ENCODE measurements at places on chromosomes 1 and 21.

- DNase-seq, result no peak
Measured at GRCh38 chr1:37143800-37144199, 109.5 kb upstream of the GRIK3 start.

- DNase-seq, result no peak
Measured at GRCh38 chr1:70071601-70072000, 133.8 kb downstream of the LRRC40 start.

DNA sequence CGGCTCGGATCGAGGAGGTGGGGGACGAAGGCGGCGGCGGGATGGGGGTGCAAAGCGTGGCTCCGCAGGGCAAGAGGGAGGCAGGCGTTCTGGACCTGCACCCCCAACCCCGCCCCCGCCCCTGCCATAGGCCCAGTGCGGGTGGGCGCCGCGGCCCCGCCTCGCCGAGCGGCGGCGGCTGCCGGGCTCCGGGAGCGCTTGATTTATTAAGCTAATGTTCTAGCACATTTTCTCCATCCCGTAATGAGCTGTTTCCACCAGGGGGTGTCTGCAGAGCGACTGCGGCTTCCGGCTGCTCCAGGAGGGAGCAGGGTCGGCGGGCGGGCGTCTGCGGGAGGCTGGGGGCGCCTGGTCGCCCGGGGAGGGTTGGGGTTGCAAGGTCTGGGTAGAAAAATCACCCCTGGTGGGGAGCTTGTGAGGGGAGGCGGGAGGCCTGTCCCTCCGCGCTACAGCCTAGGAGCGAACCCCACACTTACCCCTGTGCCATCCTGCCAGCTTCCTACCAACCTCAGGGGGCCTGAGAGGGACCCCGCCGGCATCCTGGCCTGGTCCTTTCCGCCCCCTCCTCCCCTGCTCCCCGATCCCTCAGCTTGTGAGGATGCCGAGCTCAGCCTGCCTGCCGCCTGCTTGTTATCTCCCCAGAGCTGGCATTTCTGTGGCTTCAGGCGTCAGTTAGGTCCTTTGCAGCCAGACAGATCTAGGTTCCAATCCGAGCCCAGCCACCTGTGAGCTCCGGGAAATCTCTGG, 48.5 kb upstream of the ACOT11 start:
- no peak for DNase-seq

GRCh38 chr21:19368944-19369343, 965.4 kb upstream of the TMPRSS15 start:
- DNase-seq, result no peak

GRCh38 chr1:20368866-20369470, 78.3 kb downstream of the VWA5B1 start:
- no peak for DNase-seq

DNA sequence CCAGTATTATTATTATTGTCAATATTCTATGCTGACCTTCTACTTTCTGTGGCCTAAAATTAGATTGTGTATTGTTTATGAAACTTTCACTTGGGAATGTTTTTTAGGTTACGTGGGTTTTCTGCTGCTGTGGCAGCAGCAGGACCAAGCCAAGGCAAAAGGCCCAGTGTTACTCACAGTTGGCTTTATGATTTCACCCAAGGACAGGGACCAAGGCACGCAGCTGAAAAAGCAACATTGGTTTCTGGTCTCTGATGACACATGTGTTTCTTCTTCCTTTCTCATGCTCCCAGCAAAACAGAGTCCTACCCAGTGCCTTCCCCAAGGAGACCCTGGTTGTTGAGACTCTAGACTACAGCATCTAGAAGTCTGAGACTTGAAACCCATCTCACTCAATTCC, 413.7 kb downstream of the SETD4 start:
- DNase-seq, result no peak

DNA sequence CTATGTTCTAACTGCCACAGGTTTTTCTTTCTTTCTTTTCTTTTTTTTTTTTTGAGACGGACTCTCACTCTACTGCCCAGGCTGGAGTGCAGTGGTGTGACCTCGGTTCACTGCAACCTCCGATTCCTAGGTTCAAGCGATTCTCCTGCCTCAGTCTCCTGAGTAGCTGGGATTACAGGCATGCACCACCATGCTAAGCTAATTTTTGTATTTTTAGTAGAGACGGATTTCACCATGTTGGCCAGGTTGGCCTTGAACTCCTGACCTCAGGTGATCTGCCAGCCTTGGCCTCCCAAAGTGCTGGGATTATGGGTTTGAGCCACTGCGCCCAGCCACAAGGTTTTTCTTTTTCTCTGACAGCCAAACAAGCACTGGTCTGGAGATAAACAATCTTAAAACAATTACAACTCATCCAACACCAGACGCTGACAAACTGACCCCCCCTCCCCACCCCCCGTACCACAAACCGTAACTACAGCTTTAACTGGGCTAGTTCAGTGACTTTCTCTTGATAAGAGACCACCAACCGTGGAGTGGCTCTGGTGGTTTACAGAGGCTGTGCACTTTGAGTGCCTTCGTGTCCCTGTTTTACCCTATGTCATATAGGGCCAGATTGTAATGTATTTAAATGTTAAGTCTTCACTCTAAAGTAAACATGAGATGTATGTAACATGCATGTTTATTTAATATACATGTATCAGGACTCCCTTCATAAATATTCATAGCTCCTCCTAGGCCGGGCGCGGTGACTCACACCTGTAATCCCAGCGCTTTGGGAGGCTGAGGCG, 19.5 kb upstream of the PUM1 start:
- no peak for DNase-seq

GRCh38 chr21:32819694-32820093, 48.1 kb upstream of the PAXBP1 start:
- no peak for DNase-seq

DNA sequence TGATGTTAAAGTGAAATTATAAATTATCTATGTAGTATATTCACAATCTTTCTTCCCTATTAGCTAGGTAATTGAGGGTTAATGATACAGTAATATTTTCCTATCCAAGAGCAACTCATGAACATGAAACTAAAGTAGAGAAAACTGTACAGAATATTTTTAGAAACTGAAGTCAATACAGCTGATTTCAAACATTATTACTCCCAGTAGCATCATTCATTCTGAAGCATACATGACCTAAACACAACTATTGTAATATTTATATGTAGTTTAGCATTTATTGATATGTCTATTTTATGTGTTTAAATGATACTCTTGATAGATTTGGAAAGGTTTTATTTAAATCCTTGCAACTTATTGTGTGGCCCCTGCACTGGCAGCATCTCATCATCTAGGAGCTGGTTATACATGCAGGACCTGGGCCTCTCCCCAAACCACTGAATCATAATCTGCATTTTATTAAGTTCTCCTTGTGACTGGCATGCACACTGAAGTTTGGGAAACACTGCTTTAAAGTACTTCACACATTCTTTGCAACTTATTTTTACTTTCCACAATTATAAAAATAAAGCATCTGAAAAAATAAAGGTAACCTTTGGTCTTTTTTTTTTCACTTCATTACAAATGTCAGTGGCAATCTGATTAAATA, 199.9 kb downstream of the LRRC40 start:
- DNase-seq, result no peak

- peak; percentile 45 for DNase-seq
Measured at GRCh38 chr21:38898422-38899096, 92.8 kb downstream of the ETS2 start.

GRCh38 chr1:3058263-3059030, 10.6 kb upstream of the PRDM16 start:
- no peak for DNase-seq

DNA sequence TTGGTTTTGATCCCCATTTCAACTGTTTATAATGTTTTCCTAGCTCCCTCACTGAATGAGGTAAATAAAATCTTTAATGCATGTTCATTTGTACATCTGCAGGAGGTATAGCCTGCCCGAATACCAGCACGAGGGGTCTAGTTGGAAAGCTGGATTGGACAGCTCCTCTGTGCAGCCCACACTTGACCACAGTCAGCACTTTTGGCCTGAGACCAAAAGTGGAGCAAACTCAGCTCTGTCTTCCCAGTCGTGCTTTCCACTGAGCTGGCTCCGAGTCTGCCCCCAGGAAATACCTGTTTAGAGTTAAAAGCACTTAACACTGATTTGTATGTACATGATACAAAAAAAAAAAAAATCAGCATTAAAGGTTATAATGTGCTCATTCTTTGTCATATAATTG, 224.4 kb downstream of the DSCAM start:
- DNase-seq, result no peak

DNA sequence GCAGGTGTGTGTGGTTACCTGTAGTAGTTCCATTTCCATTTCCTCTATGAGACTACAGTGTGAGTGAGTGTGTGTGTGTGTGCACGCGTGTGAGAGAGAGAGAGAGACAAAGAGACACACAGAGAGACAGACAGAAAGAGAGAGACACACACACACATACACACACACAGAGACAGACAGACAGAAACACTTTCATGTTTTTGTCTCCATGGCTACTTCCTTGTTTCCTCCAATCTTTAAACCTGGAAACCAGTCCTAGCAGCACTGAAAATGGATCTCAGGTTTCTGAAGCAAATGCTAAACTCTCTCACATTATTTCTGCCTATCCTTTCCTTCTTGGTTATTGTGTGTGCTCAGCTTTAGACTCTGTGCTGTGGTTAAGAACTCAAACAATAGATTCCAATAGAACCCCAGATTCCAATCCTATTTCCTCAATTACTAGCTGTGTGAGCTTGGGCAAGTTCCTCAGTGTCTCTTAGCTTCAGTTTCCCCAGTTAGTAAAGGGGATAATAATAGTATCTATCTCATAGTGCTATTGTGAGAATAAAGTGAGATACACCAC, 22.4 kb upstream of the ABCD3 start:
- no peak for DNase-seq

- no peak for DNase-seq
Measured at GRCh38 chr1:22805672-22806038, 95.0 kb downstream of the EPHB2 start.

GRCh38 chr1:212737559-212737958, 37.9 kb upstream of the BATF3 start:
- no peak for DNase-seq

GRCh38 chr1:160489513-160490261, 33.4 kb downstream of the SLAMF6 start:
- DNase-seq, result no peak

DNA sequence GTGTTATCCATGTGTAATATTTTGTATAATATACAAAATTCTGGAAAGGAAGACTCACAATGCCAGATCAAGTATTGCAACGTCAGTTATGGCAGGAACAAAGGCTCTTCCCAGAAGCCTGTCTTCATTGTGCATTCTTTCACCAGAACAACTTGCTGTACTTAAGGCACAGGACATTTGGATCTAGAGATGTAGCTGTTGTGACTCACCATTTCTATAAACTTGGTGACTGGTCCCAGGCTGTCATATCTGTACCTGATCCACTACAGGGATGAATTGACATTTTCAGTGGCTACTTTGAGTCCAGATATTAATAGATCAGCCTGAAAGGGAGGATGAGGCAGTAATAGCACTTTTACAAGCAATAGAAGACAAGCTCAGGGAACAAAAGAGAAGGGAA, 299.8 kb downstream of the DISC1 start:
- no peak for DNase-seq

DNA sequence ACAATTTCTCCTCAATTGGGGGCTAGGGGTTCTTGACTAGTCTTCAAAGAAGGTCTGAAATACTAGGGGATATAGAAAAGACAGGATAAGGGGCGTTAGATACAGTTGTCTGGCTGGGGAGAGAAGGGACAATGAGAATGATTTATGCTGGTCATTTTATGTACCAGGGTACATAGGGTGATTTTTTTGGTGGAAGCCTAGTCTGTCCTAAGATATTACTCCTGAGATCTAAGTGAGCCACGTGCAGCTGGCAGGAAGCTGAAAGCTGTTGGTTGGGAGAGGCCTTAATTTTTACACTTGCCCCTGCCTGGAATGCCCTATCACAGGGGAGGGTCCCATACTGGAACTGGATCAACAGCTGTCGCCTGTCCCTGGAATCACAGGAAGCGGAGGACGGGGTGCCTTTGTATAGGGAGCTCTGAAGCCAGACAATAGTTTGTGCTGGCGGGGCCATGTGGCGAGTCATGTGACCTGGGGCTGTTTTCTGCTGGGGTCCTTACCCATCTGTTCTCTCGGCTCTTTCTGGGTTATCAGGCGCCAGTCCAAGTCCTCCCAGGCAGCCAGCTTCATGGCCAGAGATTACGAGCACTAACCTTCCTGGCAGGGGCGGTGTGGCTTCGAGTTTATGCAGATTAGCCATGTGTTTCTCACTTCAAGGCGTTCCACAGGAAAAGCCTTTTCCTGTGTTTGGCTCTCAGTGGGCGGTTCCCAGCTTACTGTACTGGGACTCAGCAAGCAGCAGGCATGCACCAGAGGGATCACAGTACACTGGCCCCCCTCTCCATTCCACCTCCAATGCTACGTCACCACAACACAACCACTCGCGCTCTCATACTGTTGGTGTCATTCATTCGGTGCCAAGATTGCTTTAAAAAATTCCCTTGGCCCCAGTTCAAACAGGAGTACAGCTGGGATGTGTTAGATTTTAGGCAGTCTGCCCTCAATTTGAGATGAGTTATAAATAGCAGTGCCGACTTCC, 27.5 kb downstream of the ARID1A start:
- peak; percentile 68 for DNase-seq

DNA sequence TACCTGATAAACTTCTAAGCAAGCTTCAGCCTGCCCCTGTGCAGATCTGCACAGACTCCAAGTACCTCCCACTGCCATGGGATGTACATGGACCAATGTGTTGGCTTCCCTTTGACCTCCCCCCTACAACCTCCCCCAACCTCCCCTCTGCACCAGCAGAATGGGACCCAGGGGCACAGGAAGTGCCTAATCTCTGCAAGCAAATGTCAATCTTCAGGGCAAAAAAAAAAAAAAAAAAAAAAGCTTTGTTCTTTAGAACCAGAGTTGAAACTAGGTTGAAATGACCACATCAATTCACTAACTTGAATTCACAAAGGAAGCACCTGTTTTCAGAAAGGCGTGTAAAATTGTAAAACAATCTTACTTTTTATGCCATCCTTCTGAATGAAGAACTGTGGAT, 53.9 kb upstream of the TIAM1 start:
- DNase-seq, result no peak

DNA sequence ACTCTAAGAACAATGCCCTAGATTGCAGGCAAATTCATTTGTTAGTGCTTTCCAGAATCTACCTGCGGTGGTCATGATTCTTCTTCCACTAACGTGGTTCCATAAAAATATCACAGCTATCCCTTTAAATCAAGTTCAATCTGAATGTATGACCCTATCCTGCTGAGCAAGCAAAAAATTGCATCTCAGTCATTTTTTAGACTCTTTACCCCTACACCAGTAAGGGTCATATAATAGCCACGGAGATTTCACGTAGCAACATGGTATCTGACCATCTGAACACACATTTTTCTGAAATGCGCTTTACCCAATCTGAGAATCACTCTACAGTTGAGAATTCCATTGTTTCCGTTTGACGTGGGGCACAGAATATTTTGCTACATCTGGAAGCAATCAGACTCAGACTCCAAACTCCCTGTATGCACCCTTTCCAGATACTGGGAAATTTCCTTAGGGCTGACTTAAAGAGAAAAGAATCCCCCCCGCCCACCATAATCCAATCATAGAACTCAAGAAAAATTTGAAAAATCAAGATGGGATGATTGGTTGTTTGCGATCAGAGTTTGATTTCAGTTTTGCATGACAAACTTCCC, 699.2 kb upstream of the ZP4 start:
- DNase-seq, result no peak
